Progenitor cell of endocrine pancreas (in vitro differentiated cells): ENCODE measurements at places on chromosomes 4 and X.

- DNase-seq = no peak
Measured at GRCh38 chr4:185554365-185555126, 19.2 kb upstream of the PDLIM3 start.

- no peak for DNase-seq
Measured at GRCh38 chrX:109848461-109849050, 115.5 kb upstream of the ACSL4 start.

GRCh38 chr4:163920426-163920825 is 425.9 kb downstream of the TMA16 start:
- DNase-seq = no peak

DNA sequence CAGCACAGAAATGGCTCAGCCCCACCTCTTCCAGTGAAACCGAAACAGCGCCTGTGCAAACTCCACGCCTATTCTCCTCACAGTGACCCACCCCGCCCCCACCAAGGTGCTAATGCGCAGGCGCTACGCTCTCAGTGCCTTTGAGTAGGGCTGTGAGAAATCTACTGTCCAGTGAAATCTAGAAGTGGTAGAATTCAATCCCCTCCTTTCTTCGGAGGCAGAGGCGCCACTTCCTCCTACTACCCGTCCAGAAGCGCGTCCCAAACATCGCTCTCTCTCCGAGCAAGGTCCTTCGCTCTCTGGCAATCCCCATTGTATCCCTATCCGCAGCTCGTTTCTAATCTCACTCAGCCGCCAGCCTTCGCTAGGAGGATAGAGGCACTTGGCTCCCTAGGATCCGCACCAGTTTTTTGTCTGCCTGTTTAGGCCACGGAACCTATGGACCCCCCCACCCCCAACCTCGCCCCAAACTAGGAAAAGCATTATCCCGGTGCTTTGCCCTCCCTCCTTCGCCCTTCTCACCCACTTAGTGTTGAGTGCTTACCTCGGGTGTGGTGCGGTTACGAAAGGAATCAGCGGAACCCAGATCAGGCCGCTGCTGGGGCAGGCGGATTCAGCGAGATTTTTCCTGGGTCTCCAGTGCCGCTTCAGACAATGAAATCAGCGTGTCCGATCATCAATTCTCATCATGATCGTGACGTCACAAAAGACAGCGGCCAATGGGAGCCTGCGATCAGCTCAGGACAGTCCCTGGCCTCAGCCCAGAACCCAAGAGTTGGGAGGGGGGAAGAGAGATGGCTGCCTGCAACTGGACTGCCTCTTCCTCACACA is at the start of gene HDX:
Gene HDX (minus strand): TSS at position 656 of the 831 bp plus-strand sequence. CDS start 27,056 bp downstream, outside the sequence.
- peak; percentile 53 for DNase-seq

DNA sequence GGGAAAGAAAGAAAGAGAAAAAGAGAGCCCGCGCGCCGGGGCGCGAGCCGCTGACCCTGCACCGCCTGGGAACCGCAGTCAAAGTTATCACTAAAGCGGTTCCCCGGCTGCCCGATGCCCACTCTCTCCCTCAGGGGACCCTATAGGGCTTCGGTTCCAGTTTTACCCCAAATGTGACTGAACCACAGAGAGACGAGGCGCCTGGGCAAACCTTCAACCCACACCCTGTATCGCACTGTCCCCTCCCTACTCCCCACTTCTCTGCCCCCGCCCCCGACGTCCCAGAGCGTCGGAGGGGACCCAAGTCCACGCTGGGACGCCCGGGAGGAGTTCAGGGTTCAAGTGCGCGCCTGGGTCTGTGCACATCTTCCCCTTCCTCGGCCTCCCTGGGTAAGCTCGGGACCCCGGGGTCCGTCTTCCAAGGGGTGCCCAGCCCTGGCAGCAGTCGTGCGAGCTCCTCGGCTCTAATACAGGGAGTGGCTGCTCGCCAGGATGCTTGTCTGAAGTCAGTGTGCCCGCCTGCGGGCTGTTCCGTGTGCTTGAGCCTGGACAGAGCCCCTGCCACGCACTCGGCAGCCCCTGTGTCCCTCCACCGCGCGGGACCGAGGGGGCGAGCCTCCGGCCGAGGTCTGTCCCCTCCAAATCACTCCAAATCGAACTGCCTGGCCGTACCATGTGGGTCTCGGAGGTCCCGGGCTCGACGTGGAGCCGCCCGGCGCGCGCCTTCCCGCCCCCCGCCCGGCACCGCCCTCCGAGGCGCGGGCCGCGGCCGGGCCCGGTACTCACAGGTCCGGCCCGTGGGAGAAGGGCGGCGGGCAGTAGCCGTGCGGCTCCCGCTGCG is 960 bp downstream of the TRPC3 start:
- DNase-seq = peak; percentile 9

DNA sequence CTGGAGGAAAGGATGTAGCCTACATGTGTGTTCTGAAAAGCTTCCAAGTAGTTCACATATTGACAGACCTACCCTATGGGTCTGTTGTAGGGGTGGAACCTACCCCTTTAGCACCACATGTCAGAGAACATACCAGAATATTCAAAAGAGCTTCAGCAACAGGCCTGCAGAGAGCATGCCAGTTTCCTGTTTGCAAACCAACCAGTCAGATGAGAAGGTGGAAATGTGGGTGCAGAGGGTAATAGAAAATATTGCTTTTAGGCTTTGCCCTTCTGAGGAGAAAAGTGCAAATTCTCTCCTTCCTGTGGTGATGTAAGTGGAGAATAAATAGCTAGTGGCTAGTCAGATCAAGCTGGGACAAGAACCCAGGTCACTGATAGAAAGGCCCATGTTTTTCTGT is 16.4 kb downstream of the INTS6L start:
- no peak for DNase-seq

DNA sequence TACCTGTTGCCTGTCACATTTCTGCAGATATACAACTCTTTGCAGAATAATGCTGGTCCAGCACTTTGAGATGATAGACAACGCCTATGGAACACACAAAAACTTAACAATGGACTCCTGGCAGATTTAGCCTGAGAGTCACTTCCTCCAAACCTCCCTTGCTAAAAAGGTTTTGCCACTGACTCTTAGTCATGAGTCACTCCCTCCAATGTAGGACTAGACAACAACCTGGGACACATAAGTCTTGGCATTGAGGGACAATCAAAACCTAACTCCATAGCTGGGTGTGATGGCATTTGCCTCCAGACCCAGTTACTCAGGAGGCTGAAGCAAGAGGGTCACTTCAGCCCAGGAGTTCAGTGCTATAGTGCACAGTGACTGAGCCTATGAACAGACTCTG is 22.0 kb upstream of the EIF4E start:
- DNase-seq = no peak

DNA sequence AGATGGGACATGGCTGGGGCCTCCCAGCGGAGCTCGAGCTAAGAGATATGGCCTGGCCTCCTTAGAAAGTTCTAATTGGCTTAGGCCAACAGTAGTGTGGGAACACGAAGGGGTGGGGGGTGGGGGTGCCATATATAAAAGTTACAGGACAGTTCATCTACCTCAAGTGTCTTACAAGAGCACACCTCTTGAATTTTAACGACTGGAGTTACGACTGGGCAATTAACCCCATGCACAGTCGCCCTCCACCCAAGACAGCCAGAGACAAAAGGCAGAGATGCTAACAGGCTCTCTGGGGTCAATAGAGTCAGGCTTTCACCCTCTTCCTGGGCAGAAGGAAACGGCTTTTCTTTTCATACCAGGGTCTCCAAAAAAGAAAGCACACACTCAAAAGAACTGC is 302.2 kb downstream of the BCOR start:
- no peak for DNase-seq

- no peak for DNase-seq
Measured at GRCh38 chr4:90951037-90951436, 823.8 kb downstream of the CCSER1 start.

DNA sequence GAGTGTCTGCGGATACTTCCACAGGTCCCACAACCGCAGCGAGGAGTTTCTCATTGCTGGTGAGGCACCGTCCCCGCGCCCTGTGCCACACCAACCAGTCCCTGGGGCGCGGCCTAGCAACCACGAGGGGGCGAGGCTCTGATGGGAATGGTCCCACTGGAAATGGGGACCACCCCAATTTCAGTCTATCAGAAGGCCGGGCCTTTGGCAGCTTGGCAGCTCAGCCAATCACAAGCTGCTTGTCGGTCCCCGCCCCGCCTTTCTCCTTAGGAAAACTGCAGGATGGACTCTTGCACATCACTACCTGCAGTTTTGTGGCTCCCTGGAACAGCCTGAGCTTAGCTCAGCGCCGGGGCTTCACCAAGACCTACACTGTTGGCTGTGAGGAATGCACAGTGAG is 3.0 kb downstream of the TIMP1 start:
- no peak for DNase-seq

DNA sequence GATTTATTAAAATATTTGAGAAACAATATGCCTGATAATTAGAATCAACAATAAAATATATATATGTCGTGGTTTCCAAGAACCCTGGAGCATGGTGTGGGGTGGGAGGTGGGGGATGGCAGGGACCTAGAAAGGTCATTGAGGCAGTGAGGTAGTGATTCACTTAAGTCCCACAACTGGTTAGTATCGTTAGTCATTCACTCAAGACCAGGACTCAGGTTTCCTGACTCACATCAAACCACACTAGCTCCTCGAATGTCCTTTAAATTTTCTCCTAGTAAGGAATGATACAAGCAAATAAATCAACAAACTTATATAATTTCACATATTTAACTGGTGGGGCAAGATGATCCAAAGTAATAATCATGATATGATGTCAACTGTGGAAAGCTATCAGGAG is 158.8 kb upstream of the AADAT start:
- no peak for DNase-seq

DNA sequence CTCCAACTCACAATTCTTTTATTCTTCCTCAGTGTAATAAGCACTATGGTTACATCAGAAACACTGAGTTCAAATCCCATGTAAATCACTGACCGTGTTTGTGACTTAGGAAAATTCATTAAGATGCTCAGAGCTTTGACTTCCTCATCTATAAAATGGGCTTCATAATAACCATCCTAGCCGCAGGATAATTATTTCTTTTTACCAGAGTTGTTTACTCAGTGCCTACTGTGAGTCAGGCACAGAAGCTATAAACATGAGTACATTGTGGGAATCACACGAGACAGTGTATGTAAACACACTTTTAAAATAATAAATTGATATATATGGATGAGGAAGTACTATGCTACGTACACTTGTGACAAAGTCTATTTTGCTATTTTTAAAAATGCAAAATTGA is 296.3 kb upstream of the TENM3 start:
- DNase-seq = no peak

DNA sequence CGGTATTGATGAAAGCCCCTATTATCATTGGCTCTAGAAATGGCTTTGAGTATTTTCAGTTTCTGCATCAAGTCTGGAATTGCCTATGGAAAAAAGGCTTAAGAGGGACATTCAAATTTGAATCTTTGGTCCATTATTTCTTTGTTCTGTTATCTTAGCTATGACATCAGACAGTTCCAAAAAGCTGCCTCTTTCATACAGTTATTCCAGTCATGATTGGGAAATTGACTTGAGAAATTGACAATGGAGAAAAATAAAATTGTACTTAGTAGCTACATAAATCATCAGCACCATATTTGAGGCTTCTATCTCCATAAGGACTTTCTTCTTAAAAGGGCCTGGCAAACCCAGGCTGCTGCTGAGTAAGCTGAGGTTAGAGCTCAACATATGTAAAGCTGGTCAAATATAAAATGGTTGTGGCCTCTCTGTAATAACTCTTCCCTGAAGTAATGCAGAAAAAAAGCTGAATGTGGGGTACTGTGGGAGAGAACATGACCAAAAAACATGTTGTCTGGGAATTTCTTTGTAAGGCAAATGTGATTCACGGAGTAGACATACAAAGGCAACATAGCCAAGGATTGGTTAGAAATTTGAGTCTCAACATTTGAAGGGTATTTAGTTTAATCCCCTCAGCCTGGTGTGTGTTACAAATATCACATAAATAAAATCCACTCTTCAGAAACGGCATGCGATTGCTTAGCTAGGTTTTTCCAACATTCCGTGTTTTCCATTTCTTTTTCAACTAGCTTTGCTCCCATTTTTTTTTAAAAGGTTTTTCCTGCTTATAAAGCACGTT is 100.9 kb downstream of the LNX1 start:
- no peak for DNase-seq

DNA sequence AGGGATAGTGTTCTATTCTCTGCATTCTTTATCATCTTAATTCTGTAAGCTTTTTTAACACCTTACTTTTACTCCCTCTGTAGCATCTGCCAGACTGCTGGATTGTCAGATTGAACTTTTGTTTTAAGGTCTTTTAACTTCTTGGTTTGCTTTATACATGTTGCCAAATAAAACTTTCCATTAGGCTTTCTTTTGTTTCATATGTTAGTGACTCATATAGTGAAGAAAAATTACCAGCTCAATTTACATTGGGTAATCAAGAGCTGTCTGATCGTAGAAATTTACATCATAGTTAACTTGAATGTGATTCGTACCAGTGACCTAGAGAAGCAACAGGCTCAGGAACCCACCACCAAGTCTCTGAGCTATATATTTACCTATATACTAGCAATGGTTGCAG is 28.5 kb upstream of the KLHL4 start:
- DNase-seq = no peak

DNA sequence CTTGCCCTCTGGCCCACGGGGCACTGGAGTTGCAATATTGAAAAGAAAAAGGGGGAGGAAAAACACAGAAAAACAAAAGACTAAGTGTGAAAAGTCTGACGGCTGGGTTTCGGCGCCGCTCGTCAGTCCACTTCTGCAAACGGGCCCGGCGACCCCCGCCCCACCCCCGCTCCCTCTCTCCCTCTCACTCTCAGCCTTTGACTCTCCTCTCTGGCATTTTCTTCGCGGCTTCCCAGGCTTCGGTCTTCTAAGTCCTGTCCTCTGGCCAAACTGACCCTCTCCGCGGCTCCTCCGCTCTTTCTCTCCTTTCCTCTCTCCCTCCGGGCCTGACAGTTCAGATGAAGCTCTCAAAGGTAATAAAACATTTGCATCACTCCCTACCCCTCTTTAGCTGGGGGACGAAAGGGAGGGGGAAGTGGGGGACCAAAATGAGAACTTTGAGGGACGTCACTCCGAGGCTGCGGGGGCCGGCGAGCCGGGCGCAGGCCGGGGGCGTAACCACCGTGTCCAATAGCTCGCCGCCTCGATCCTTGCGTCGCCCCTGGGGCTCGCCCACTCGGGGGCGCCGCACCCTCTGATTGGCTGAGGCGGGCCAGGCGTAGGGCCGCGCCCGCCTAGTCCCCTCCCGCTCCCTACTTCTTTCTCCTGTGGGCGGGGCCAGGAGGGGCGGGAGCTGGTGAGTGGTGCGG is at the start of gene NKX6-1:
Gene NKX6-1 (minus strand): TSS at position 358 of the 689 bp plus-strand sequence. CDS start 1,064 bp downstream, outside the sequence.
- DNase-seq = peak; percentile 88

GRCh38 chr4:101417046-101417445 is 69.7 kb upstream of the PPP3CA start:
- DNase-seq = no peak

GRCh38 chr4:16659694-16660093 is 238.8 kb downstream of the LDB2 start:
- DNase-seq = no peak

- no peak for DNase-seq
Measured at GRCh38 chr4:8769645-8770517, 101.8 kb downstream of the HMX1 start.
